ENCODE measurements at places on chromosomes 7 and 10. TPM values are rescaled to one million over a fixed set of nuclear protein-coding genes. Genes with fewer than 3 reads are reported as not detected.

Gene PILRA
- 11.2 TPM for total RNA-seq

Gene NUTM2E
- not detected for total RNA-seq

Gene FAM237B
- not detected for total RNA-seq

Gene ABHD11
- total RNA-seq = 11.4 TPM

Gene VAX1
- total RNA-seq = not detected

Gene MET
- 16.8 TPM for total RNA-seq

Gene SEPTIN14
- not detected for total RNA-seq

Gene CHAT
- not detected for total RNA-seq

Gene MGAM2
- 0.12 TPM for total RNA-seq

Gene EBLN1
- not detected for total RNA-seq

Gene ASB10
- total RNA-seq = not detected

Gene RELN
- total RNA-seq = 3.6 TPM

Gene NODAL
- total RNA-seq = not detected

GRCh38 chr10:17923728-17924127 lies 28.0 kb upstream of the SLC39A12 start:
- DNase-seq = peak; percentile 72

DNA sequence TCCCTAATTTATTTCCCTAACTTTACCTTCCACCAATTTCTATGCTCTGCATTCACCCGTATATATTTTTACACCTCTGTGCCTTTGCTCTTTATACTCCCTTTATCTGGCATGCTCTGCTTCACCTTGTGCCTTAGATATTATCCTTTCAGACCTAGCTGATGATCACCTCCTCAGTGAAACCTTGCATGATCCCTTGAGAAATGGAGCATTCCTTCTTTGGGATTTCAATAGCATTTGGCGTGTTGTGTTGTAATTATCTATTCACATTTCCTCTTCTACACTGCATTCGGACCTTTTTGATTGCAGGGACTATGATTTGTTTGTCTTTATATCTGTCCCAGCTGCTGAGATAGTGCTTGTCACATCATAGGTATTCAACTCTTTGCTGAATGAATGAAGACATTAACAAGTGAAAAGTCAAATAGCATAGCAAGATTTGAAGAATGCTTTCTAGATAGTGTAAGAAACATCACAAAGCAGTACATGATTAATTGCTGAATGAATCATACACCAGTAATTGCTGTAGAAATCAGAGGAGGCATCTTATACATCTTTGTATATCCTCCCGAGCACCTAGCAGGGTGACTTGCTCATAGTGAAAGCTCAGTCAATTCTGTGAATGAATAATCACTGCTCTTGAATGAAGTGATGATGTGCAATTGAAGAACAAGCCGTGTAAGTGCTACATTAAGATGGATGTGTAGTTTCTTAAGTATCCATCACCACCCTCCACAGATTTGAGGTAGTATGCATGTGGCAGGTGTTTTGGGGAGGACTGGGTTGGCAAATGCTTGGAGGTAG lies 2.0 kb upstream of the TM9SF3 start:
- no peak for DNase-seq

DNA sequence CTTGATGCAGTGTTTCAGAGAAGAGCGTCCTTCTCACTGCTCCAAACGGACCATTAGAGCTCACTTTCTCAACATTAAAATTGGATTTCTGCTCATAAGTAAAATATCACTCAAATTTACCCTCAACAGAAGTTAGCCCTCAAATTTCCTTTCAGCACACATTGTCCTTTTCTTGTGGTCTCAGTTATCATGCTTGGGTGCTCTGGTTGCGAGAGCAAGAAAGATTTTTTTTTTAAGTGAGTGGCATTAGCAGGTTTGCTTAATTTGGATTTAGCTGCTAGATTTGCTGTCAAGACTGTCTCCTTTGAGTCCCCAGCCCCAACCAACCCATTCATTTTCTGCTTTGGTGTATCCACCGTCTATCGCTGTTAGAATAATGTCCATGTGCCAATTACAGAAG lies 2.6 kb upstream of the CH25H start:
- DNase-seq = no peak

DNA sequence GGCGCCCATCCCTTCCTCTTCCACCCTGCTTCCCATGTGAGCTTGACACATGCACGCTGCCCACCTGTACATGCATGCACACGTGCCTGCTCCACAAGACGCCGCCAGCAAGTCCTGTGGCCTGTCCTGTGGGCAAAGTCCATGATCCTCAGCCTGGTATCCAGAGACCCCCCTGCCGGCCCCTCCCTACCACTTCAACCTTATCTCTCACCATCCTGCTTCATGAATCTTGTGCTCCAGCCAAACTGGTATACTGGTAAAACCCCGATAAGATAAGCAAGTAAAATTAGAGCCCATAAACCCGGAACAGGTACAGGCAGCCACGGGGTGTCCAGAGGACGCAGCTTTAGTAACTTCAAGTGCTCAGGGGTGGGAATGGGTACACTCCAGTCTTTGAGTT lies 11.8 kb upstream of the TBXAS1 start:
- DNase-seq = no peak

DNA sequence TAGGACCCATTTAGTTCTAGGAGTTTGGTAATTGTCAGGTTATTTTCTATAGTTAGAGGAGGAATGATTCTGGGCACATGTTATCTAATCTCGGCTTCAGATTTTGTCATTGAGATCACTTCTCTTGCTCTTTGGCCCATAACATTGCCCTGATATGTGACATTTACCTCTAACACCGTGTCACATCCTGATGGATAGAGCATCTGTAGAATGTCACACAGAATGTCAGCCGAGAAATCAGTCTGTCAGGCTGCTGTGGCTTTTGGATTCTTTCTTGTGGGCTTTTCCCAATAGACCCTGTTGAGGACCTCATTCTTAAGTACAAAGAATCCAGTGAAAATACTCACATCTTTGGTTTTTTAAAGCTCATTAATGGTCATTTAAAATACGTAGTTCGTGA lies 142.4 kb downstream of the LRRC4 start:
- DNase-seq = no peak

GRCh38 chr10:5633166-5633749 lies 33.1 kb downstream of the ASB13 start:
- no peak for DNase-seq

DNA sequence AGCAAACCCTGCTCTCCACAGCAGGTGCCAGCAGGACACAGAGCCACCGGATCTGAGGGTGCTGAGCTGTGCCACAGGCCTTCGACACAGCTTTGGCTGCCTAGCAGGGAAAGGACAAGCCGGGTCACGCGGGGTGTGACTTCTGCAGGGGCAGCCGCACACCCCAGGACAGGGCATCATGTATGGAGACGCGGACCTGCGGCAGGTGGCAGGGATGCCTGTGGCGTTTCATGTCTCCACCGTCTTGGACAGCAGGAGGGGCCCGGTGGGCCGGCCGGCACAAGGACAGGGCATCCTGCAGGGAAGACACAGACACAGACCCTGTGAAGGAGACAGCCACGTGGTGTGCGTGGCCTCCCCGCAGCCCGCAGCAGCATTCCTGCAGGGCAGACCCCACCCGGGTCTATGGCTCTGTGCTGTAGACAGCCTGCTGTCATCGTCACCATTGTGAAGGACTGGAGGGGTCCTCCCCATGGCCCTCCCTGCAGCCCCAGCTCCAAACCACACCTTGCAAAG lies 109.2 kb downstream of the PDGFA start:
- peak; percentile 40 for DNase-seq

GRCh38 chr7:12570534-12571461 lies at the start of gene SCIN:
Gene SCIN (plus strand): TSS chr7:12570720. CDS start chr7:12570787, 67 bp downstream.
- peak; percentile 63 for DNase-seq

- DNase-seq = no peak
Observed at GRCh38 chr10:16887565-16887964, 70.3 kb upstream of the RSU1 start.

- DNase-seq = no peak
Observed at GRCh38 chr7:36165059-36165458, 12.0 kb downstream of the EEPD1 start.

GRCh38 chr10:3471472-3471871 lies 298.9 kb upstream of the PITRM1 start:
- DNase-seq = no peak

DNA sequence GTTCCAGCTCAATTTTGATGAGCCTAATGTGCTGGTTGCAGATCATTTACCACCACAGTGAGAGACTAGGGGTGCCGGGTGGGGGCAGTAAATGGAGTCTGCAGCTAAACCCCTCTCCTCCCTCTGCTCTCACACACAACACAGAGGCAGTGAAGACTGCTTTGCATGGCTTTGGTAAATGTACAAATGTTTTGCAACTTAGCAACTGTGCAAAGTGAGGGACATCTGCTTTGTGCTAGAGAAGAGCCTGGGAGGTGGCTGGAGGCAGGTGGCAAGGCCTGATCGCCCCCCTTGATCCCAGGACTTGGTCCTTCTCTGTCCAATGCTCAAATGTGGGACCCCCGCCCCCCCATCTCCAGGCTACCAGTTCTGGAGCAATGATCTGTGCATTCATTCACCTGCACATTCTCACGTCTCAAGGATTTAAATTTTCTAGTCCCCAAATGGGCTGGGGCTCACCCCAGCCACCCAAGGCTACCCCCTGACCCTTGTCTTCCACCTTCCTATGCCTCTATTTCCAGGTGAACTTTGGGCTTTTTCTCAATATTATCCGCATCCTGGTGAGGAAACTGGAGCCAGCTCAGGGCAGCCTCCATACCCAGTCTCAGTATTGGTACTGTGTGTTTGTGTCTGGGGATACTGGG lies 11.6 kb downstream of the GHRHR start:
- DNase-seq = peak; percentile 23

DNA sequence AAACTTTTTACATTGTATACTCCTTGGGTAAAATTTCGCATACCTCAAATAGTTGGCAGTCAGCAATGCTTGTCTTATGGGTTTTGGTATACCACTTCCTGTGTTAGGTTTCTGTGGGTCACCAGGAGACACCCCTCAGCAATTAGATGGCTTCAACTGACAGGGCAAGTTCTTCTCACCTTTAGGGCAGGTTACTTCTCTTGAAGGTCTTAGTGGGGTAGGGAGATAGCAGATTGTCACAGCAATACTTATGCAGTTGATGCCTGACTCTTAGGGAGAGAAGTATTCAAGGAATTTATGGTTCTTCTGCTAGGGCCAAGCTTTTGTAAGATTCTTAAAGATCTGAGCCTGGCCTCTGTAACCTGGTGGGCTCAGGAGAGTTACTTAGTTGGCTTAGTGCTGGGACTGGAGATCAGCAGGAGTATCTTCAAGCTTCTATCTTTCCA lies 42.9 kb downstream of the MKLN1 start:
- DNase-seq = no peak

- DNase-seq = no peak
Observed at GRCh38 chr7:85102813-85103350, 84.0 kb downstream of the SEMA3D start.

DNA sequence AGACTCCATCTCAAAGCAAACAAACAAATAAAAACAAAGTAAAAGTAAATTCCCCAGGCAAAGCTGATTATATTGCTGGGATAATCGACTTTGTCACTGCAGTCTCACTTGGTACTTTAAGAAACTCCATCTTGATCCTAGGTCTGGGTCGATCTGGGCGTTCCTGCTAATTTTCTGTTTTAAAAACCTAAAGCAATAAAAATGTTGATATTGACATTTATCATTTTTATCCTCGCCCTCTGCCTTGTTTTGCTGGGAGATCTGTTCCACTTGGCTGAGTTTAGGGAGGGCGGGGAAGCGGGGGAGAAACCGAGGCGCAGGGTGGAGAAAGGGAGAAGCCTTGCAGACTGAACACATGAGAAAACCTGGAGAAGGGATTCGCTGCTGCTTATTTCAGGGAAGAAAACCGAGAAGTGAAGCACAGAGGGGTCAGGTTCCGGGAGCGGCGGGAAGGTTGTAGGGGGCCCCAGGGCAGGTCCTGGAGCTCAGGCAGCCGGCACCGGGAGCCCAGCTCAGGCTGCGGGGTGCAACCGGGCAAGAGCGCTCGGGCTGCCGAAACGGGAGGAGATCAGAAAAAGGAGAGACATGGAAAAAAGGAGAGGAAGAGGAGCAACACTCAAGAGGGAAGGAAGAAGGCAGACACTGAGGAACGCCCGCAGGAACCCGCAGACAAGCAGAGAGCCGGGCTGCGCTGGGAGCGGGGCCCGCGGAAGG lies 27.3 kb upstream of the KMT2C start:
- no peak for DNase-seq

- no peak for DNase-seq
Observed at GRCh38 chr10:132752961-132753360, 33.0 kb downstream of the NKX6-2 start.

DNA sequence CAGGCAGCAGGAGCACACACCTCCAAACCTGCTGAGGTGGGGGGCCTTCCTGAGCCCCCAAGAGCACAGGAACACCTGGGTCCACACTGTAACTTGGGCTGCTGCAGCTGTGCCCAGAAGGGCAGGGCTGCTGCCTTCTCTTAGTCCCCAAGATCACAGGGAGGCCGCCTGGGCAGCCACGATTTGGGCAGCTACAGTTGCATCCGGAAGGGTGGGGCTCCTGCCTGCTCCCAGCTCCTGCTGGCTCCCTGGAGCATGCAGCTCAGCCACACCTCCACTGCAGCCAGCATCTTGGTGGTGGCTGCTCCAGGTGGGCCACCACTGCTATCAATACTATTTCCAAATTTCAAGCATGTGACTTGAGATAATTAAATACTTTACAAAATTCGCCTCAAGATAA lies 38.5 kb upstream of the AGMO start:
- no peak for DNase-seq

- no peak for DNase-seq
Observed at GRCh38 chr7:136312592-136312991, 335.4 kb upstream of the MTPN start.

- no peak for DNase-seq
Observed at GRCh38 chr7:27868131-27868550, 128.2 kb downstream of the TAX1BP1 start.

- DNase-seq = no peak
Observed at GRCh38 chr10:24935504-24936292, 16.7 kb downstream of the PRTFDC1 start.

DNA sequence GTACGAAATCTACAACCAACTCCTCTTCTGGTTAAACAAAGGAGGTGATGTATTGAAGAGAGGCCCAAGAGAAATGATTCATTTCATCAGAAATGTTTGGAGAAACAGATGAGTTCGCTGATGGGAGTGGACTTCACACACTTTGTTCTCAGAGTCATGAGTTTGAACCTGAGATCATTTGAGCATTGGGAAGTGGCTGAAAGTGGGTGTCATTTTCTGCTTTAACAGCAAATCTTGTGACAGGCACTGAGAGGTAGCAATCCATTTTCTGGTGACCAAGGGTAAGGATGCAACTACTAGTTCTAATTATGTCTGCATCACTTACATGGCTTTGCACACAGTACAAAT lies 51.4 kb downstream of the RBM20 start:
- no peak for DNase-seq

DNA sequence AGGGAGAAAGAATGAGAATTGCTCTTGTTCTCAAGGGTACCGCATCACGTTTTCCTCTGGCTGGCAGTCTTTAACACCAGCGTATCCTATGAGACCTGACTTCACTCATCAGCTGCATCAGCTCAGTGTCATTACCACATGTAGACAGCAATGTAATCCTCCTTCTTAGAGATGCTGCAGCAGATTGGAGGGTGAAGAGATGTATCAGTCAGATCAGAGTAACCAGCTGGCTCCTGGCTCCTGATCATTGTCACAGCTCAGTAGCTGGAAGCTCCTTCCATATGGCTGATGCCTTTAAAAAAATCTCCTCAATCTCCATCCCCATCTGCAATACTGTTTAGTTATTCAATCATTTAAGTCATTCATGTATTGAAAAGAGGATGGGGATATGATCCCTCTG lies 39.7 kb upstream of the EPHB6 start:
- DNase-seq = no peak

GRCh38 chr7:143886826-143887477 lies 15.0 kb downstream of the TCAF1 start:
- DNase-seq = no peak

All from aorta (tissue), 5 donors.